ENCODE measurements at places on chromosomes 3 and 15.
A peak's percentile ranks its signal among the peaks of the same experiment; 100 is the strongest.

DNA sequence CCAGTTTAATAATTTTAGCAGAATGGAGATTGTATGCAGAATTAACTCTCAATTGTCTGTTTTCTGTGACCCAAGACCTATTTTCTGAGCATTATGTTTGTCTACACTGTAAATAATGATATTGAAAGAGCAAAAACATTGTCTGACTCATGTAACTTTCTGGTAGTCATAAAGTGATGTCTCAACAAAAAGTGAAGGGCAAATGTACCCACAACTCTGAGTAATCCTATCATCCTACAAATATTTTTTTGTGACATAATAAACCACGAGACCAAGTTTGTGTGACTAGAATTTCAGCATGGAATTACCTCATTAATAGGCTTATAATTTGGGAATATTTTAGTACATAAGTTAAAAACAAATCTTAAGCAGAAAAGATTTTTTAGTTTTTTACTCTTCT is 15.4 kb upstream of the ABHD10 start:
- DNase-seq = no peak

DNA sequence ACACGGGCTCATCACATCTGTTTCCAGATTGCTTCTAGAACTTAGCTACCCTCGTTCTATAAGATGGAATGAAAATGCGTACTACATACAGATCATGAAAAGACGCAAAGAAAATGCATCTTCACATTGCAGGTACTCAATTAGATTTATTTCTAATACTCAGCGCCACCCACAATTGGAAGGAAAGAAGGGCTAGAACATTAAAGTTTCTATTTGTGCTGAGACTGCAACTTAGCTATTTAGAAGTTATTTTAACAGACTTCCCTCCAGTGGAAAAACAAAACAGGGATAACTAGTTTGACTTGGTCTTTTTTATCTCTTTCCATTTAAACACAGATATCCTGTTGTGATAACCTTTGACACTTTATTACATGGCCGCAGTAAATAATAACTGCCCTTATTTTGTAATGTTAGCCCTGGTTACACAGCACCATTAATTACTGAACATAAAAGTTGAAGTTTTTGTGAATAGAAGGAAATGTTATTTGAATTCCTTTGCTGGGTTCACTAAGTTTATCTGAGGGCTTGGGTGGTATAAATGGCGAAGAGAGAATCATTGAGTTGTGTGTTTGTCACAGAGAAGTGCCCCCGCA is 86.9 kb upstream of the SLC25A26 start:
- no peak for DNase-seq

DNA sequence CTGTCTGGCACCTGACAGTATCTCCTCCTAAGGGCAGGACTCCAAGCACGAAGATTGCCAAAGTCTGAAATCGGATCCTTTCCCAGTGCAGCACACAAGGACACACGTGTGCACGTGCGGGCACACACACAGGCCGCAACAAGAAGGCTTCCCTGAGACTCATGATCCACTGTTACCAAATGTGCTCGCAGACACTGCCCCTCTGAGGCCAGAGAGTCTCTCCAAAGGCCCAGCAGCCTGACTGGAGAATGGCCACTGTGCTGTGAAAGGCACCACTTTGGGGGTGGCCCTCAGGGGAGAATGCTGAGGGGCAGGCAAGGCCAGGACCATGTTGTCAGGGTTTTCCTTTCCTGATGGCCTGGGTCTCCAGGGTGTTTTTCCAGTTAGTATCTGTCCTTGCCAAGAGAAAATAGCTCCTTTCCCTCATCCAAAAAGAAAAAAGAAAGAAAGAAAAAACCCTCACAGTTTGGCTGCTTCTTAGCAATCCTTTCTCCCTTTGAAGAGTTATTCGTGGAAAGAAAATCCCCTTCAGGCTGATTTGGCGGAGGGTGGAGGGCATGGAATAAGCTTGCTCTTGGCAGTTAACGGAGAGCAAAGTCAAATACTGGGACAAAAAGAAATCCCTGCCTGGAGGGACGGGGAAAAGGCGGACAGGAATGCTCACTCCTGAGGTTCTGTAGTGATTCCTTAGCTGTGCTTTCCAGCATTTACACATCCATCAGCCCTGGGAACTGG is 112.2 kb upstream of the ETV5 start:
- DNase-seq = no peak

DNA sequence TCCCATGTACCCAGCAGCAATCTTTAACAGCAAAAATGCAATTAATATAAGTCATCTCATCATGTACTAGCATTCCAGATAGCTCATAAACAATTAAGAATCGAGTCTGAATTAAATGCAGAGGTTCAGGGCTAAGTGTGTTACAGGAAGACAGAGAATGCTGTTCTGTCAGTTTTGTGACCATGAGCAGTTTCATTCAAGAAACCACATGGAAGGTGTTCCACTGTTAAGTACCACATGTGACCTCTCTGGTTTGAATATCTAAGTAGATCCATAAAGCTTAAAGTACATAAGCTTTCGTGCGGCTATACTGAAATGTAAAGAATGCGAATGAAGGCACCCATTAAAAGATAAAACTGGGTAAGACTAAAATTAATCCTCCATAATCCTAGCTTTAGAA is 272.3 kb downstream of the IL5RA start:
- no peak for DNase-seq

DNA sequence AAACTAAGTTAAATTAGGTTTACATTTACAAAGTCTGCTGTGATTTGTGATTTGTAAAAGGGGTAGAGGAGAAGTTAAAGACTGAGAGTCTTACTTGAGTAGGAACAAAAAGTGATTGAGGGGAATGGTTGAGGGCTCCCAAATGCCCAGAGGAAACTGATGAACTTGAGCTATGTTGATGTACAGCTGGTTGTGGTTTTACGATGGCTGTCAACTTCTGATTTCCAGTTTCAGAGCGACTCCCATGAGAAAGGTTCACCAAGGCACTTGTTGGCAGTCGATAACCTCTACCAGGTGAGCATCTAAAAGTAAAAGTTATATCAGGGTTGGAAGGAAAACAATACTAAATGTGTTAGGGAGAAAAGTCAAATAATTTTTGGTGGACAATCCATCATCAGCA is 91.0 kb downstream of the XRN1 start:
- no peak for DNase-seq

- peak; percentile 70 for DNase-seq
Observed at GRCh38 chr3:63818282-63819150, 583 bp upstream of the C3orf49 start.

DNA sequence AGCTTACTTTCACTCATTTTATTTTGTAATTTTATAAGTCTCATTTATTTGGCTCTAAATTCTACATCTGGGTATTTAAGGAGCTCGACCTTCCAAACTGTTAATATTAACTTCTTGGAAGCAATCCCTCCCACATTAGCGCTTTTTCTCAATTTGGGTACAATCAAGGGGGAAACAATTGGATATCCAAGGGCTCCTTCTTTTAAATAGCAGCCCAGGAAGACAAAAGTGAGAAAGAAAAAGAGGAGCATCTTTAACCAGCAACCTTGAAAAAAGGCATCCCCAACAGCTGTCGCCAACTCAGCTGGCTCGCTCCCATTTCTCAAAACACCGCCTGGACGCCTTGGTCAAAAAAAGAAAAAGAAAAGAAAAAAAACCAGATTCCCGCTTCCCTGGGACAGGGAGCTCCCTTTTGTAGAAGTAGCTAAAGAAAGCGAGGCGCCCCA is 873 bp downstream of the C3orf70 start:
- DNase-seq = no peak

DNA sequence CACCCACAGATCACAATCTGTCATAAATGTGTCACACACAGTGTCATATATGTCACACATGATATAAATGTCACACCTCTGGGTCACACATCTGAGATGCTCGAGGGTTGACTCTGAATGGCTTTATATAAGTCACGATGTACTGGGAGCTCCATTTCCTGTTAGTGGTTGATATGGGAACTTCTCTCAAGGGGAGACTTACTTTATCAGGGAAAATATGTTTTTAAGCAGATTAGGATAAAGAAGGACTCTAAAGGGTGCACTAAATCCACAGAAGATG is 83.9 kb upstream of the MEF2A start:
- DNase-seq = no peak

GRCh38 chr3:156594219-156594683 is 39.3 kb upstream of the SSR3 start:
- DNase-seq = no peak

- no peak for DNase-seq
Observed at GRCh38 chr3:110799271-110799670, 272.3 kb upstream of the NECTIN3 start.

DNA sequence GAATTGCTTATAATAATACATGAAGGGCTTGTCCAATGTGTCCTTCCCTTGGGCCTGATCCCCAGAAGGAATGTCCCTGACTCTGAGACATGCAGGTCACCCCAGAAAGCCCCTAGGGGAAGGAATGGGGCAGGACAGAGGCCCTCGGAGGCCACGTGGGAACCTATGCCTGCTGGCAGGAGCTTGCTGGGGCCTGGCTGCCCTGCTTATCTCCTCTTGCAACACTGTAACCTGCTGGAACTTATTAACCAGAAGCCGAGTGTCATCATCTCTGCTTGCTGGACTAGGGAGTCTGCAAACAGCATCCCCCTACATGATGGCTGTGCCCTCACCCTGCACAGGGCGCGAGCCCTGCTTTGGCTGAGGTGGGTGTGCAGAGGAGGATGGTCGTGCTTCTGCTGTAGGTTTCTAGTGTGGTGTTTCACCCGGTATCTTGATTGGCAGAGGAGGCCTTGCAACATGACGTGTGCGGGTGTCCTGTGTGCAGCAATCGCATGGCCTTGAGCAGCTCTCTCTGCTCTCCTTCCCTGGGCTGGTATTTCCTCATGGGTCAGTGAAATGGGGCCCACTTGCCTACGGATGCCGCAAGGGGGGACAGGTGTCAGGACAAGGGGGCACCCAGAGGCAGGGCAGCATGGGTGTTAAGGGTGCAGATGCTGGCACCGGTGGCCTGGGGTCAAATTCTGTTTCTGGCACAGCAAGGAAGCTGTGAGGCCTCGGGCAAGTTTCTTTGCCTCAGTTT is 5.0 kb downstream of the CHST13 start:
- no peak for DNase-seq

- DNase-seq = no peak
Observed at GRCh38 chr3:95217661-95218060, 1154.8 kb downstream of the NSUN3 start.

GRCh38 chr3:195059006-195059350 is 212.0 kb downstream of the XXYLT1 start:
- DNase-seq = no peak

GRCh38 chr3:125025642-125026041 is 30.2 kb downstream of the HEG1 start:
- no peak for DNase-seq

DNA sequence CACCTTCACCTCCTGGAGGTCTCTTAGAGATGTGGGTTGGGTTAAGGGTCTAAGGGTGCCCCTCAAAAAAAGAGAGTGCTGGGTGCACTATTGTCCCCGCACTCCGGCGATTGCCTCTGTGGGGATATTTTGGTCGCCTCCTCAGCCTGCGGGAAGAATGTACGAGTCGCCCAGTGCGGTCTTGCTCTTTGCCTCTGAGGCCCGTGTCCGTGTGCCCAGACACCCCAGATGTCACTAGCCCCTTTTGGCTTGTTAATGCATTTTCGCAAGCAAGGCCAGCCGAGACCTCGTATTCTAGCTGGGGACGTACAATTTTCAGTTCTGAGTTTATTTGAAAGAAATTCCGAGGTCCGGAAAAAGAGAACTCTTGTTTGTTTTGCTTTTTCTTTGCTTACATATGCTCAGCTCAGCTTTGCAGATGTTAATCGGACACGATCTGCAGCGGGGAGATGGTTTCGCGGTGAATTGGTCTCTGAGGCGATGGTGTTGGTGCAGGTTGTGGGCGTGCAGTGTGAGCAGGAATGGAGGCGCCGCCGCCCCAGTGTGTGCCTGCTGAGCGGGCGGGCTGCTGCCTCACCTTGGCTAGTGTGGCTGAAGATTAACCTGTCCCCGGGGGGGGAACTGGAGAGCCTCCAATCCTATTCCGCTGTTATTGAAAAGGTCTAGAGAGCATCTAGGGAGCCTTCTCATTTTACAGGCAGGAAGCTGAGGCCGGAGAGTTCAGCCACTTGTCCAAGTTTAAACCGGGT is 1.4 kb downstream of the ST6GAL1 start:
- DNase-seq = peak; percentile 71

GRCh38 chr3:55541456-55541855 is 54.4 kb upstream of the WNT5A start:
- DNase-seq = no peak

GRCh38 chr3:52185311-52185710 is 12.6 kb upstream of the ALAS1 start:
- no peak for DNase-seq

- no peak for DNase-seq
Observed at GRCh38 chr3:170792471-170792870, 77.5 kb downstream of the RPL22L1 start.

- DNase-seq = no peak
Observed at GRCh38 chr3:30167541-30168011, 438.8 kb upstream of the TGFBR2 start.

DNA sequence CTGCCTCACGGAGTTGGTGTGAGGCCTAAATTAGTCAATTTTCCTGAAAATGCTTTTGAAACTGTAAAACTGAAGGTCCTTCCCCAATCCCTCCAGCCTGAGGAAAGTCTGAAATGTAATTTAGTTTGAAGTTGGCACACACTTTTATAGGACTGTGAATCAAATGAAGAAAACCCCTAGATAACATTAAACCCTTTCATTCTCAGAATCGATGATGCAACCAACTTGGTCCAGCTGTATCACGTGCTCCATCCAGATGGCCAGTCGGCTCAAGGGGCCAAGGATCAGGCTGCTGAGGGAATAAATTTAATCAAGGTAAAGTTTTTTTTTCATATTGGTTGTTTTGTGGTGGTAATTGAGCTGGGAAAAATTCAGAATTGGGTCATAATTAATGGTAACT is 11.7 kb downstream of the MRPS22 start:
- DNase-seq = no peak

GRCh38 chr3:9448071-9448470 is 50.7 kb downstream of the SETD5 start:
- DNase-seq = no peak

GRCh38 chr15:67884514-67885174 is 44.8 kb upstream of the RNU6-1 start:
- peak; percentile 68 for DNase-seq

- DNase-seq = no peak
Observed at GRCh38 chr3:37852771-37853170, 8.9 kb upstream of the CTDSPL start.

DNA sequence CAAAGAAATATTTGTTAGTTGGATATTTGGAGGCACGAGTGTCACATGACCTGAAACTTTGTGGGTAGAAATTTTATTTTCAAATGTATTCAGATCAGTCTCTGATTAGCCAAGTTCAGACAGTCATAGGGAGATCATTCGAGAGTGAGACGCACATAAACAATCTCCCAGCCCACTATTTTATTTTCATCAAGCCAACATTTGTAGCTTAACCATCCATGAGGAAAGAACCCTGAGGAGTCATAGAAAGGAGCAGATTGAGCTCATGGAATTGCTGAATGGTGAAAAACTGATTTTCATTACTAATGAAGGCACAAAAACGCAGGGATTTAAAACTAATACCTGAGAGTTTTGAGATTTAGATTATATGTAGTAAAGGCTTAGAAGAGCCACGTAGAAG is 548.7 kb downstream of the NSUN3 start:
- DNase-seq = no peak

All from activated CD4-positive, alpha-beta T cell treated with anti-CD3 and anti-CD28 coated beads, Interleukin-2, amount 50 U/mL, for 48 hours (primary cell).